ENCODE measurements at places on chromosomes 2 and 18.
A peak's percentile ranks its signal among the peaks of the same experiment; 100 is the strongest.

DNA sequence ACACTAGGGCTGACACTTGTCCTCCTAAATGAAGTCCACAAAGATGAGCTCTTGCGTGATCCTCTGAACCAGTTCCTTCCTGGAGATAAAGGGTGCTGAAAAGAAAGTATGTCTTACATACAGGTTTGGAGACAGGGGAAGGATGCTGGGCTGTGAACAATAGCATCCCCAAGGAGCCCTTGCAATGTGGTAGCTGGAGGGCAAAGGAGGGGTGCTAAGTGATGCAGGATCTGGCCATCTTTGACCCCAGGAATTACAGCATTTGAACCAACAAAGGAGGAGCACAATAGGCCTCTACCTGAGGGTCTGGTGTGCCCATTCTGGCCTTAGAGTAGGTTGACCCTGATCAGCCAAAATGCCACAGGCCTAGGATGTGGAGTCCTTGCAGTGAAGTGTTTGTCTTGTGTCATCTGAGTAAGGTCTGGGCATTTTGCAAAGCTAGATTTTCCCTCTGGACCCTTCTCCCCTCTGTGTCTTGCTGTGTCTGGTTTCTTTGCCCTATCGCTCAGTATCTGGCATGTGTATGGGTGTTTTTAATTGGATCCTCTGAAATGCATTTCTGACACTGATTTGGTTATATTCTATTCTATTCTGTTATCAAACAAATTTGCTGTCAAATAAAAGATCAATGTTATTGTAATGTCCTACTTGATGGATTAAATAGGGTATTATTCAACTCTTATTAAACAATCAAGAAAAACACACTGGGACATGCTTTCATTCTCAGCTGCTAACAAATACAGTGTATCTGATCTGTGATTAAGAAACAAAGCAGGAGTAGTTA is 364.8 kb upstream of the MEIS1 start:
- DNase-seq, result no peak

DNA sequence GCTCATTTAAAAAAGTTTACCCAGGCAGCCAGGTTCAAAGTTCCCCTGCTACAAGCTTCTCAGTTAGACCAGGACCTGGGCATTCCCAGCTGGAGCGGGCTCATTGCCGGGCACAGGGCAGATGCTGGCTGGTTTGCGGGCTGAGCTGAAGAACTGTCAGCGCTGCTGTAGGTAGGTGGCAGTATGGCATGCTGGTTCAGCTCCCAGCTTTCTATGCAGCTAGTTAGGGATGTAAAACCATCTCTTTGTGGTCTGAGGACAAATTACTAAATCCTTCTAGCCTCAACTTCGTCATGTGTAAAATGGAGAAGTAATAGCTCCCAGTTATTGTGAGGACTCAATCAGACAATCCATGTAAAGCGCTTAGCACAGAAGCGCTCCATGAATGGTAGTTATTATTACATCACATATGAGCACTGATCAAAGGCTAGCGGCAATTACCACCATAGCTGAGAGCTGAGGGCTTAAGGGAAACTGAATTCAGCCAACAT is 2.4 kb upstream of the LDLRAD4 start:
- DNase-seq, result peak; percentile 57

DNA sequence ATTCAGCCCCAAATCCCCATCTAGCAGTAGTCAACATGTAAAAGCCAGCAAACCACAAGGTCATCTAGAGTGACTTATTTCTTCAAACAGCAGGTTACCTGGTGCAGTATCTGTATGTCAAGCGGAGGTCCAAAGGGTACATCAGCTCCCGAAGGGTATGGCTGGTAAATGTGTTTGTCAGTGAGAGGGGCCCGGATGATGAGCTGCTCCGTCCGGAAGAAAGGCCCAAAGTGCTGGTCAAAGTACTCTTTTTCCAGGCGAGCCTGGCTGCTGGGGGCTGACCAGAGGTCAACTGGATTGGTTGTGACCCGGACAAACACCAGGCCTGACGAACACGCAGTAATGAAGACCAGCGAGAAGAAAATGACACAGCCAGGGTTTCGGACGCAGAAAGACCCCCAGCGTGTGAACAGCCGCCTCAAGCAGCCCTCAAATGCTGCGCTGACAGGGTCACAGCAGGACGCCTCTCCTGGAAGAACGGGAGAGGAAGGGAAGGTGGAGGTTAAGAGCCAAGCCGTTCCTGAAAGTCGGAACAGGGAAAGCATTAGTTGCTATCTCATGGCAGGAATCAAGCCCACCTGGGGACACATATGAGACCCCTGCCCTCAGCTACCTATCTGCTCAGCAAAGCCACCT is 30.0 kb downstream of the NPC1 start:
- DNase-seq, result no peak

DNA sequence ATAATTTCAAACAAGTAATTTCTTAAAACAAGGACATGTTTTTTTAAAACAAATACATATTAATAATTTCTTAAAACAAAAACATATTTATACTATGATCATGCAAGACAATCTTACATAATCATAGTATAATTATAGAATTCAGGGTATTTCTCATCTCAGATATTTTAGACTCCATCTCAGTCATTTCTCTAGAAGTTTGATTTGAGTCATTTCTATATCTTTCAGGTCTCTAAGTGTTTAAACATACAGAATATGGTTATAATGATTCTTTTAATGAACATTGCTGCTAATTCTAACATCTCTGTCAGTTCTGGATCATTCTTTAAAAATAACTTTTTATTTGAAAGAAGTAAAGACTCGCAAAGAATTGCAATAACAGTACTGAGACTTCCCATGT is 154.2 kb upstream of the KYNU start:
- no peak for DNase-seq

GRCh38 chr2:230949966-230950873 is 25.2 kb upstream of the GPR55 start:
- DNase-seq, result no peak

DNA sequence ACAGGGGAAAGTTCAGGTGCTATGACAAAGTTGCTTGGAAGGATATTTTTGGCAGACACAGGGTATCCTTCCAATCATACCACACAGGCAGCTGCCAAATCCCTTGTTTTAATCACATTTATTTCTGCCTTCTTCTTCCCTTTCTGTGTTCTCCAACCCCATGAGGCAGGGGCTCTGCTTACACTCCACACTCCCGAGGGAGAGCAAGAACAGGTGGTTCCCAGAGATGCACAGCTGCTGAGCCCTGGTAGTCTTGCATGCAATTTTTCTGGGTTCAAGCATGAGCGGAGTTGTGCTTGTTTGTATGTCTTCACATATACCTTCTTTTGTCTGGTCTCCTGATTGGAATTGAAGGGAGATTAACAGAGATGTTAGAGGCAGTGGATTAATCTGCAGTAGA is 251.7 kb upstream of the ST6GAL2 start:
- no peak for DNase-seq

DNA sequence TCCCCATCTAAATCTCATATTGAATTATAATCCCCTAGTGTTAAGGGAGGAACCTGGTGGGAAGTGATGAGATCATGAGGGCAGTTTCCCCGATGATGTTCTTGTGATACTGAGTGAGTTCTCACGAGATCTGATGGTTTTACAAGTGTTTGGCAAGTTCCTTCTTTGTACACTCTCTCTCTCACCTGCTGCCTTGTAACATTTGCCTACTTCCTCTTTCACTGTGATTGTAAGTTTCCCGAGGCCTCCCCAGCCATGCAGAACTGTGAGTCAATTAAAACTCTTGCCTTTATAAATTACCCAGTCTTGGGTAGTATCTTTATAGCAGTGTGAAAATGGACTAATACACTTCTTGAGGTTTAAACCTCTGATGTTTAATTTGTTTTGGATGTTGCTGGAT is 177.5 kb downstream of the CD8B2 start:
- no peak for DNase-seq

DNA sequence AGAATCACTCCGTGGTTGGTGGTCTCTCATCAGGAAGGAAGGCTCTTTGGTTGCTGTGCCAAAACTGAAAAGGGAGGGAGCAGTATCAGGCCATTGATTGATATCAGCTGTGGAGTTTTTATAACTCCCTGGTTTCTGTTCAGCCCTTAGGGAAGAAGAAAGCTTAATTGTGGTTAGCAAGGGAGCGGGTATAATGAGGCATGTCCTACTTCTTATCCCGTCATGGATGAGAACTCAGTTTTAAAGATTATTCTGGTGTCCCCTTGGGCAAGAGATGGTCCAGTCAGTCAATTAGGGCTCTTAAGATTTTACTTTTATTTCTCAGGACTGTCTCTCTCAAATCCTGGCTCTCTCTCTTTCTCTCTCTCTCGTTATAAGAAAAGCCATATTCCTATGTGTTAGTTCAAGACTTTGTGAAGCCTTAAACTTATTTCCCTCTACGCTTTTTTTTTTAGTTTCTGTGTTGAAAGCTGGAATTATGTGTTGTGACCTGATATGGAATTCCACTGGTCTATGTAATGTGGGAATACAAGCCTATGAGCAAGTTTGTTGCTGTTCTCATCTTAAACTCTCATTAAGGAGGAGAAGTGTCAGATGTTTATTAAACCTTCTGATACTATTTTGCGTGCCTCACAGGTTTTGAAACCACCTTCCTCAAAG is 514.0 kb upstream of the CDH2 start:
- no peak for DNase-seq

DNA sequence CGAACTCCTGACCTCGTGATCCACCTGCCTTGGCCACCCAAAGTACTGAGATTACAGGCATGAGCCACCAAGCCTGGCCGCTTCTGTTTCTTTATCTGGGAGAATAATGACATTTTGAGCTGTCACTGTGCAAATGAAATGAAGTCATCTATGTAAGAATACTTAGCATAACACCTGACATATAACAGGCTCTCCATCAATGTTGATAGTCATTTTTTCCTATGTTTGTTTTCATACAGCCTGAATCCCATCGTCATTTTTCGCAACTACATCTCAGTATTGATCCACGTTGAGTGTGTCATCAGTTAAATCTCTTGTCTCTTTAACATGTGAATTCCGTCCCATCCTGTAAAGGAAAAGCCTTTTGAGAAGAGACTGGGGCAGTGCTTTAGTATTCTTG is 6.4 kb upstream of the CAPN14 start:
- DNase-seq, result no peak

DNA sequence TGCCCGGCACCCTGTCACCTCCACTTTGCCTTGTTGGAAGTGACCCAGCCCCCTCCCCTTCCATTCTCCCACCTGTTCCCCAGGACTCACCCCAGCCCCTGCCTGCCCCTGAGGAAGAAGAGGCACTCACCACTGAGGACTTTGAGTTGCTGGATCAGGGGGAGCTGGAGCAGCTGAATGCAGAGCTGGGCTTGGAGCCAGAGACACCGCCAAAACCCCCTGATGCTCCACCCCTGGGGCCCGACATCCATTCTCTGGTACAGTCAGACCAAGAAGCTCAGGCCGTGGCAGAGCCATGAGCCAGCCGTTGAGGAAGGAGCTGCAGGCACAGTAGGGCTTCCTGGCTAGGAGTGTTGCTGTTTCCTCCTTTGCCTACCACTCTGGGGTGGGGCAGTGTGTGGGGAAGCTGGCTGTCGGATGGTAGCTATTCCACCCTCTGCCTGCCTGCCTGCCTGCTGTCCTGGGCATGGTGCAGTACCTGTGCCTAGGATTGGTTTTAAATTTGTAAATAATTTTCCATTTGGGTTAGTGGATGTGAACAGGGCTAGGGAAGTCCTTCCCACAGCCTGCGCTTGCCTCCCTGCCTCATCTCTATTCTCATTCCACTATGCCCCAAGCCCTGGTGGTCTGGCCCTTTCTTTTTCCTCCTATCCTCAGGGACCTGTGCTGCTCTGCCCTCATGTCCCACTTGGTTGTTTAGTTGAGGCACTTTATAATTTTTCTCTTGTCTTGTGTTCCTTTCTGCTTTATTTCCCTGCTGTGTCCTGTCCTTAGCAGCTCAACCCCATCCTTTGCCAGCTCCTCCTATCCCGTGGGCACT is 4.5 kb downstream of the RETREG2 start:
- DNase-seq, result no peak

DNA sequence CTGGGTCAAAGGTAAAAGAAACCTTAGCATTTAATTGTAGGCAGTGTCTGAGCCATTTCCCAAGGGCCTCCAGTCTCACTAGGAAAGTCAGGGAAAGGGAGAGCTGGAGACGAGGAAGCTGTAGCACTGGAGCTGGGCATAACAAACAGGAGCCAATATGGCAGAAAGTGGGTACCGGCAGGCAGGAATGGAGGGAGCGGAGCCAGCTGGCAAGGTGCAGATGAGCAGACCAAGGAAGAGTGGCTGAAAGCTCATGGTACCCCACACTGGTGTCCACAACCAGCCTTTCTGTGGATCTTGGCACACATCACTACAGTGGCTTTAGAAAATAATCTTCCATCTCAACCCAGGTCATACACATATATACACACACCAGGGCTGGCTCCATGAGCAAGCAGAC is 40.0 kb downstream of the ANKRD44 start:
- no peak for DNase-seq

DNA sequence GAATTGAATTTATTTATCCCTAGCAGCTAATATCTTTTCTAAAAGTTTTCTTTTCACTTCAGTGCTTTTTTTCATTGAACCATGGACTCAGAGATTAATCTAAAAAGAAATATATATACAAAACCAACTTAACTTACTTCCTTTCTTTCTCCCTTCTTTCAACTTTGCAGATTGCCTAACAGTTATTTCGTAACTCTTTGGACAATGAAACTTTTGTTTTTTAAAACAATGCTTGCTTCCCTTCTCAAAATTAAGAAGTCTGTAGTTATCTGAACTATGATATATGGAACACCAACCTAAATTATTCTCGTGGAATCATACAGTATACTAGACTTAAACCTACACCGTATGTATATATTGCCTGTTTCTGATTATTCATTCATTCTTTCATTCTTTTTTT is 62.9 kb downstream of the MIB1 start:
- peak; percentile 51 for DNase-seq

DNA sequence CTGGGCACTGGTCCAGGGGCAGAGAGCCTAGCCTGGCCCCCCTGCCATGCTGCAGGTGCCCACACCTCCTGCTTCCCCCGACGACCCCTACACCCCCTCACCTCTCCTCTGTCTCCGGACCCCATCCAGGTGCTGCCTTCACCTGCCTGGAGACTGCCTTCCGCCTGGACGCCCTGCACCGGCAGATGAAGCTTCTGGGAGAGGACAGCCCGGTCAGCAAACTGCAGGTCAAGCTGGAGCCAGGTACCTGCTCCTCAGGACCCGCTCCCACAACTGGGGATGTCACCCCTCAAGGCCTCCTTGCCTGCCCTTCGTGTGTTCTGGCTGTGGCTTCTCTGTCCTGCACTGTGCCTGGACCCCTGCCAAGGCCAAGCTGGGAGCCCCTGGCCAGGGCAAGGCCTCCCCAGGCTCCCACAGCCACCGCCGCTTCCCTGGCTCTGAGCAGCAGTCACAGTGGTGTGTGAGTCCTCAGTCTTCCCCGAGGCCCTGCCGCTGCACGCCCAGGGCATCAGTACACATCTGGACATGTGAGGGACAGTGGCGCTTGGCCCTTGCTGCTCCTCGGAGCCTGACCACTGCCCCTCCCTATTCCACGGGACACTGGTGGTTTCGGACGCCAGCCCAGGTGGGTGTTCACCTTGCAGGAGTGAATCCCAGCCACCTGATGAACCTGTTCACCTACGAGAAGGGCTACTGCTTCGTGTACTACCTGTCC is 6.3 kb downstream of the RNPEPL1 start:
- no peak for DNase-seq

DNA sequence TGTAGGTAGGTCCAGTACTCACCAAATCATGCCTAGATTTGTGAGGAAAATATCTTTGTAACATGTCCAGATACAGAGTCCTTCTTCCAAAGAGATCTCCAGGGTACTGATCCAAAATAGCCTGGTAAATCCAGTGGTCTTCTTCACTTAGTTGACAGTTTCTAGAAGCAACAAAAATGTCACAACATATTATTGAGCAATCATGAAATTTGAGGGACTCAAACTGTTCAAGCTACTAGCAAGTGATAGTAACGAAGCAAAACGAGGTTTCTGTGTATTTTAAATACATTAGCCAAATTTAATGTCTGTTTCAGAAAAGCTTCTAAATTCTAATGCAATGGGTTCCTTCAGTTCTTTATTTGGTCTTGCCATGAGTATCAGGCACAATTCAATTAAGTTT is 142.8 kb downstream of the CCDC148 start:
- DNase-seq, result no peak
